ENCODE measurements at places on chromosomes 3 and 15.

GRCh38 chr3:193348686-193349085 lies 29.9 kb downstream of the ATP13A5 start:
- H3K36me3 ChIP-seq: no peaks in the 10 kb centered on the region
- H3K27ac ChIP-seq: no peak overlapping the region
- no peaks in the 10 kb centered on the region for H3K27me3 ChIP-seq
- no peak overlapping the region for H3K4me3 ChIP-seq
- no peak for DNase-seq
- H3K4me1 ChIP-seq: peaks cover 40% of the 10 kb centered on the region

DNA sequence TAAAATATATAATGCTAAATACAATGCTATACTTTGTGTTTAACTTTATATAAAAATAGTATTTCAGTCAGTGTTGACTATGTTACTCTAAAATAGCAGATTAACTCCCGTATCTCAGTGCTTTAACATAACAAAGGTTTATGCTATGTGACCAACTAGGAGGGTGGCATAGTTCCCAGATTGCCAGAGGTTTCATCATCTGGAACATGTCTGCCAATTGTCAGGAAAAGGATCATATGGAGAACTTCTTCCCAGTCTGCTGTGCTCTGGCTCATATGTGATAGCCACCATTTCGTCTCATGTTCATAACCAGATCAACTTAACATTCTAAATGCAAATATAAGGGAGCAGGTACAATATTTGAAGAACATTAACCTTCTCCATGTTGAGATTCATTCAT lies 720.2 kb downstream of the MCTP2 start:
- no peaks in the 10 kb centered on the region for H3K27me3 ChIP-seq
- no peaks in the 10 kb centered on the region for H3K36me3 ChIP-seq
- no peak for DNase-seq
- no peak overlapping the region for H3K4me3 ChIP-seq
- H3K4me1 ChIP-seq: no peaks in the 10 kb centered on the region

DNA sequence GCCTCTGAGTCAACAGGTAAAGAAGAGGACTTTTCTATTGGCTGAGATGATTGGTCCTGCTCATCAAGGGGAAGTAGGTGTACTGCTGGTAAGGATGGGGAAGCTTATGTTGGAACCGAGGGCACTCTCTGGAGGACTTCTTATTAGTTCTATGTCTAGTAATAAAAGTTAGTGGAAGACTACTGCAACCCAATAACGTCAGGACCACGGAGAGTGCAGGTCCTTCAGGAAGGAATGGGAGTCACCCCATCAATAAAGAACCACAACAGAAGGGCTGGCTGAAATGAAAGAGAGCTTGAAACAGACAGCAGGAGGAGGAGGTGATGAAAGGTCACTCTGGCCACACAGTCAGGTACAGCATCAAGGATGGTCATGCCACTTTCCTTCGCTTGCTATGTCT lies 68.8 kb upstream of the PRR23E start:
- no peaks in the 10 kb centered on the region for H3K36me3 ChIP-seq
- no peaks in the 10 kb centered on the region for H3K4me1 ChIP-seq
- H3K27me3 ChIP-seq: no peaks in the 10 kb centered on the region

DNA sequence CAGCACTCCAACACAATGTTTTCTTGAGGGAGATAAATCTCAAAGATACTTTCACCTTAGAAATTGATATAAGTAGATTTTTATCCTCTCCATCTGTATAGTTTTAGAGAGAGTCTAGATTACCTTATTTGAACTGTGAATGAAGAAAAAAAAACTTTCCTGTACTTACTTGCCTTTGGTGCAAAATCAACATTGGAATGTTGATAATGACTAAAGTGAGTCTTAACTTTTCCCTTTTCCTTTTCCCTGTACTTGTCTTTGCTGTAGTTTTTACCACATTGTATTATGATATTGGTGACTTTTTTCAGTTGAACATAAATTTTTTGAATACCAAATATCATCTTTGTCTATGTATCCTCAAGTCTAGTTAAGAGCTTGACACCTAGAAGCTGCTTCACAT lies 6.7 kb downstream of the ALCAM start:
- H3K27ac ChIP-seq: no peak overlapping the region
- peaks cover 4% of the 10 kb centered on the region for H3K27me3 ChIP-seq
- DNase-seq: no peak
- H3K36me3 ChIP-seq: no peaks in the 10 kb centered on the region
- no peak overlapping the region for H3K4me3 ChIP-seq

DNA sequence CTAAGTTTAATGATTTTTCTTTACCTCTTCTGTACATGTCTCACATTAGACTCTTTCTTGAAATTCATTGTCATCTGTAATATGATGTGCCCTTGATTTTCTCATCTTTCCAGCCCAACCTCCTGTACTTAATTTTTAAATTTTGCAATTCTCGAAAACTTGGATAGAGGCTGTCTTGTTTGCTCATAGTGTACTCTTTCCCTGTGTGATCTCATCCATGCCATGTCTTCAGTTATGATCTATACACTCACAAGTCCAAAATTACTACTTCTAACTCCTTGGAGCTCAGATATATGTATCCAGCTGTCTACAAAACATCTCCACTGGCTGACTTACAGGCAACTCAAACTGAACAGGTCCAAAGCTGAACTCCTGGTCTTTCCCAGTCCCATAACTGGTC lies 42.2 kb downstream of the CD200 start:
- H3K36me3 ChIP-seq: no peaks in the 10 kb centered on the region
- no peaks in the 10 kb centered on the region for H3K27me3 ChIP-seq

GRCh38 chr3:4323246-4324027 lies 20.3 kb downstream of the SETMAR start:
- no peaks in the 10 kb centered on the region for H3K27me3 ChIP-seq
- no peaks in the 10 kb centered on the region for H3K36me3 ChIP-seq
- no peak overlapping the region for H3K27ac ChIP-seq
- H3K4me1 ChIP-seq: 0 out of 2 replicates have a peak, but pooled peaks cover 4% of the 10 kb centered on the region
- H3K4me3 ChIP-seq: no peak overlapping the region

- DNase-seq: no peak
- no peak overlapping the region for H3K4me3 ChIP-seq
- no peak overlapping the region for H3K27ac ChIP-seq
- no peaks in the 10 kb centered on the region for H3K36me3 ChIP-seq
These were observed 211.3 kb upstream of the NSMCE3 start for GRCh38 chr15:29480949-29481348.

All from Caco-2 (cell line).